IPS DF 6.9 (cell line): ENCODE measurements at places on chromosomes 16 and 17.

- no peak for DNase-seq
Measured at GRCh38 chr17:34667656-34668055, 88.3 kb downstream of the TMEM132E start.

- no peak for DNase-seq
Measured at GRCh38 chr16:6096931-6097670, 999.5 kb upstream of the EEF2KMT start.

DNA sequence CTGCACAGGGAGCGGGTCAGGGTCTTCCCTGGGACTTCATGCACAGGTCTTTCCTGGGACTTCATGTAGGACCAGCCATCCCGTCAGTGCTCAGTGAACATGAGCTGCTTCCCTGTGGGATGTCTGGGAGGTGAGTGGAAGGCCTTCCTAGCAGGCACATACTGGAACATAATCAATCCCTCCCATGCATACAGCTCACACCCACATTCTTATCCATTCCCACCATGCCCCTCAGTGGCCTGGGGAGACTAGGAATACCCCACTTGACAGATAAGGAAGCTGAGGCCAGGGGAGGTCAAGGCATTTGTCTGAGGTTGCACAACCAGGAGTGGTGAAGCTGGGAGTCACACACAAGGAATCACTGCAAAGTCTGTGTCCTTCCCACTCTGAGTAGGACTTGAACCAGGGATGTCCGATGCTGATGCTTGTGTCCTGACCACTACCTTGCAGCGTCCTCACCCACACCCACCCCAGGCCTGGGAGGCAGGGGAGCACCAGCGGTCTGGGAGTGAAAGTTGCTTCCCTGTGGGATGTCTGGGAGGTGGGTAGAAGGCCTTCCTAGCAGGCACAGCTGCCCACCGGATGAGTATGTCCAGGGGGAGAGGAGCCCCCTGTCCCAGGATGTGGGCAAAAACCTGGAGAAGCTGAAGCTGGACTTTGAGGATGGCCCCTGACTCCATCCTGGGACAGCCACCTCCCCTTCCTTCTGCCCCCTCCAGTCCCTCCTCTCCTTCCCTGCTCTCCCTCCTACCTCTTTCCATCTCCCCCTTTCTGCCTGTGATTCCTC, 1.0 kb upstream of the NLRC5 start:
- DNase-seq: no peak

GRCh38 chr17:46020023-46020761, 21.1 kb downstream of the STH start:
- DNase-seq: no peak

- DNase-seq: no peak
Measured at GRCh38 chr16:48444574-48444973, 59.4 kb upstream of the SIAH1 start.

- no peak for DNase-seq
Measured at GRCh38 chr17:48439875-48440505, 10.0 kb upstream of the SKAP1 start.

DNA sequence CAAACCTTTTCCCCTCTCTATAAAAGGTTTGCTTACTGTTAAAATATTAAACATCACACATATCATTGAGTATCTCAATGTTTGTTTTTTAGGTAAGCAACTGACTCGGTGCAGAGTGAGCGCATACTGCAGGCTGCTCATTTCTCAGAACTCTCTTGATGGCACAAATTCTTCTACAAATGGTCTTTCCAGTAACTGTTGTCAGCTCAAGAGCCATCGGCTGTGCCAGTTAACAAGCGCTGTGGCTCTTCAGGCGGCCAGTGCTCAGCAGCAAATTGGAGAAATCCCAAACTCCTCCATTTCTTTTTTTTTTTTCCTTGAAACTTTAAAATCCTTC, 8.6 kb downstream of the ABCA3 start:
- no peak for DNase-seq

GRCh38 chr17:9035249-9035648, 13.9 kb downstream of the NTN1 start:
- no peak for DNase-seq

GRCh38 chr17:75959839-75960511, 19.0 kb downstream of the ACOX1 start:
- no peak for DNase-seq

DNA sequence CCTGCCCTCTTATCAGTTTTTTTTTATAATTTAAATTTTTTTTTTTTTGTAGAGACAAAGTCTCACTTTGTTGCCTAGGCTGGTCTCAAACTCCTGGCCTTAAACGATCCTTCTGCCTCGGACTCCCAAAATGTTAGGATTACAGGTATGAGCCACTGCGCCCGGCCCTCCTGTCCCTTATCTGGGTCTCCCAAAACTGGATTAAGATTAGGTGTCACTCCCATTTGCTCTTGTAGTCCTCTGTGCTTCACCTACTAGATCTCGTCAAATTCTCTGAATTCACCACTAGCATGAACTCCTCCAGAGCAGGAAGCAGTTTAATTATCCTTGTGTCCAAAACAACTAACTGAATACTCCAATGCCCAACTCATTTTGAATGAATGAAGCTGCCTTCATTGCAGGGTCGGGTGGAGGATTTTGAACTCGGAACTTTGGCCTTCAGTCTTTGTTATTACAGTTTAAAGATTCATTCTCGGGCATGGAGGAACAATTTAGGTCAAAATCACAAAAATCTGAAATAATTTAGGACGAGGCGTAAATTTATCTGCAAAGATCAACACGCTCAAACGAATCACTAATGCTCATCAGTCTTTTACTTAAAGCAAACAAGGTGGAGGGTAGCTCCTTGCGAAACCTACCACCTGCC, 802 bp upstream of the ATXN2L start:
- no peak for DNase-seq

- no peak for DNase-seq
Measured at GRCh38 chr17:1515640-1516387, 598 bp downstream of the INPP5K start.

DNA sequence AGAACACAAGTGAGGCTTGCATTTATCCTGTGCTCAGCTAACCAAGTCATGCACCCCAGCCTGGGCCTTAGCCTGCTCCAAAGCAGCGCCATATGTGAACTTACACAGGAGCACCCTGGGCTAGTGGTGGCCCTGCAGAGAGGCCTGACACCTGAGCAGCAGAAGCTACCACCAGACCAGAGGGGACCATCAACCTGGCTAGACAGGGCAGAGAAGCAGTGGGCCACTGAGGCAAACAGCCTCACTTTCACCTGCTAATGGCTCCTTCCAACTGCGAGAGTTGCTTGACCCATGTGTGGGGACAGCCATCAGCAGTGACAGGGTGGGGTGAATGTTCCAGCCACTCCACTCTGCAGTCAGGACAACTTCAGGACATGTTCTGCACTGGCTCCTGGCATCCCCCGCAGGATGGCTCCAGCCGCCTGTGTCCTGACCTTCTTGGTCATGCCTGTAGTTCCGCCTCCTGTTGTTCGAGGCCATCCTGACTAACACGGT, 2.9 kb upstream of the C16orf95 start:
- no peak for DNase-seq

GRCh38 chr17:80516171-80516932, 28.3 kb upstream of the RPTOR start:
- no peak for DNase-seq

DNA sequence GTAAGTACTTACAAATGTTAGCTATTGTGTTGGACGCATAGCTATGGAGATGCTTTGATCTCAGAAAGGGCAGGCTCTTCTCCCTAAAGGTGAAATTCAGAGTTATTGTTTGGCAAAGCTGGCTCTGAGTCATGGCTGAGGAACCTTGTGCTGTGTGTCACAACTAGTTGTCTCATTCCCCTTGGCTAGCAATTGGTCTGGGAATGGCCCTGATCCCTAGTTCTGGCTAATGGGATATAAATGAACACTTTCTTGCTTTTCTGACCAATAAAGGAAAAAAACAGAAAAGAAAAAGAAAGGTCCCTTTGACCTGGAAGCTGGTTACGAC, 210.6 kb downstream of the MAP2K4 start:
- DNase-seq: no peak

GRCh38 chr17:73681946-73682345, 37.7 kb upstream of the SDK2 start:
- no peak for DNase-seq
